ENCODE measurements at places on chromosomes 7 and 10.

- peak; percentile 87 for DNase-seq
These were observed 428.9 kb downstream of the TNS3 start for GRCh38 chr7:47153058-47153457.

GRCh38 chr7:8465338-8465737 is 31.9 kb downstream of the NXPH1 start:
- DNase-seq, result no peak

GRCh38 chr10:5522913-5523560 is 1.7 kb upstream of the CALML3 start:
- DNase-seq, result no peak

- DNase-seq, result no peak
These were observed 60.0 kb downstream of the HGF start for GRCh38 chr7:81709836-81710235.

Data from NCI-H1105 treated with DMSO at 0.1 percent for 48 hours (cell line).